ENCODE measurements at places on chromosomes 3 and 15.

DNA sequence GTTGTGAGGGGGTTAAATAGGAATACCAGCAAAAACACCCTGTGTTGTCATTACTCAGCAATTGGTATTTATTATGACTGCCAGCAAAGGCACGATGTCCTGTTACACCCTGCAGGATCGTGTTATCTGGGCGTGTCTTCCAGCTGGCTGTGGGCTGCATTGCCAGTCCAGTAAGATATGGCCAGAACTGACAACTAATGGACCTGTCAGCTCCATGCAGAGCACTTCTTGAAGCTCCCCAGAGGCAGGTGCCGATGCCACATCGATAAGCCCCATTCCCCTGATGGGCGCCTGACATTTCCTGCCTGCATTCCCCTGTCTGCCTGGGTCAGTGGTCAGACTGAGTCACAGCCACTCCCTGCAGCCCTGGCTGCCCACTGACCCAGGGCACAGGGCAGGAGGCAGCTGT is 79.7 kb upstream of the RASGRF1 start:
- peak; percentile 27 for DNase-seq

- DNase-seq, result no peak
Measured at GRCh38 chr15:101033801-101034200, 114.6 kb downstream of the LRRK1 start.

DNA sequence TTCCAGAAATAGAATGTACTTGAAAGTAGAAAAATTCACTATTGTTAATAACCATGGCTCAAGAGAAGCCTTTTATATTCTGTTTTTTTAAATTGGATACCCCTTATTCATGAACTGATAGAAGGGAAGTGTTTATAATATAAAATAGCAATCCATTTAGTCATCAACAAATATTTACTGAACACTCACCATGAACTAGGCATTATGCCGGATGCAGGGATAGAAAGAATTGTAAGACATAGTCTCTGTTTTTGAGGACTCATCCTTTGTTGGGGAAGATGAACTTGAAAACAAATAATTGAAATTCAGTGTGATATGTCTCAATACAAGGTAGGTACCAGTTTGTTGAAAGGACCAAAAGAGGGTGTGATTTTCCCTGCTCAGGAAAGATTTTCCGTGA is 160.9 kb upstream of the SATB1 start:
- DNase-seq, result no peak

- no peak for DNase-seq
Measured at GRCh38 chr3:154011036-154011435, 110.2 kb upstream of the ARHGEF26 start.

- no peak for DNase-seq
Measured at GRCh38 chr3:42698911-42699230, 3.7 kb downstream of the HHATL start.

- DNase-seq, result peak; percentile 47
Measured at GRCh38 chr15:88382482-88382983, 84.7 kb downstream of the MRPL46 start.

- no peak for DNase-seq
Measured at GRCh38 chr3:118850687-118851086, 184.0 kb downstream of the IGSF11 start.

- DNase-seq, result no peak
Measured at GRCh38 chr15:66429546-66429945, 42.8 kb downstream of the MAP2K1 start.

DNA sequence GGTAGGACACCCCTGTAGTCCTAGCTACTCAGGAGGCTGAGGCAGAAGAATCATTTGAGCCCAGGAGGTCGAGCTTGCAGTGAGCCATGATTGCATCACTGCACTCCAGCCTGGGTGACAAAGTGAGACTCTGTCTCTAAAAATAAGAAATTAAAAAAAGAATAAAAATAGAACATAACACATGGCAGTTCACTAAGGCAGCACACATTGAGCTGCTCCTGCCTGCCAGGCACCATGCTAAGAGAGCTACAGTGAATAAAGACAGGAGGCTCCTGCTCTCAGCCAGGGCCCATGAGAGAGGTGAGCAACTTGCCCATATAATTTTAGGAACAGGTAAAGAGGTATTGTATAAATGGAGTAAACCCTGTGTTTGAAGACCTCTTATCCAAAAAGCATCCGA is 54.3 kb downstream of the EBLN2 start:
- no peak for DNase-seq

- DNase-seq, result no peak
Measured at GRCh38 chr3:8421267-8421666, 80.4 kb upstream of the LMCD1 start.
